Kasumi-1 (cell line): ENCODE measurements at places on chromosomes 5 and 9.

DNA sequence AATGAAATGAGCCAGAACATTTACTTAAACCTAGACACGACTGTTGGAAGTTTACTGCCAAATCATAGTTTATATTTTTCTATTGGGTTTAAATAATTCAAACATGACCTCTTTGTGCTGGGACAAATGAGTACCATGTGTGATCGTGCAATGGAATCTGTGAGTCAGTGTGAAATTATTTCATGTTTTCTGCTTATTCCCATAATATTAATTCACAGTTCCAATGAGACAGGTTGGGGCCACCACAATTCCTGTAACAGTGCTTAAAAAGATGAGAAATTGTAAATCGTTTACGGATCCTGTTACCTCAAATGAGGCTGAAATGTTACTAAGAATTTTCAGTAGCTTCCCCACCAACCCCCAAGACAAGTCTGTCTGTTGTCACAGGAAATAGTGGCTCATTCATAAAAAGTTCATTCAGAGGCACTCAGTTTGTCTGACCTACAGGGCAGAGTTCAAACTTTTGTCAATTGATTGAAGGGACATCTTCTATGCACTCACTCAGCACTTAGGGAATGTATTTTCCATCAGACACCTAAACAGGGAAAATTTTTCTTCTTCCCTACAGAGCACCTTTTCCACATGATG, 563.9 kb upstream of the ADAMTS16 start:
- no peak for DNase-seq

DNA sequence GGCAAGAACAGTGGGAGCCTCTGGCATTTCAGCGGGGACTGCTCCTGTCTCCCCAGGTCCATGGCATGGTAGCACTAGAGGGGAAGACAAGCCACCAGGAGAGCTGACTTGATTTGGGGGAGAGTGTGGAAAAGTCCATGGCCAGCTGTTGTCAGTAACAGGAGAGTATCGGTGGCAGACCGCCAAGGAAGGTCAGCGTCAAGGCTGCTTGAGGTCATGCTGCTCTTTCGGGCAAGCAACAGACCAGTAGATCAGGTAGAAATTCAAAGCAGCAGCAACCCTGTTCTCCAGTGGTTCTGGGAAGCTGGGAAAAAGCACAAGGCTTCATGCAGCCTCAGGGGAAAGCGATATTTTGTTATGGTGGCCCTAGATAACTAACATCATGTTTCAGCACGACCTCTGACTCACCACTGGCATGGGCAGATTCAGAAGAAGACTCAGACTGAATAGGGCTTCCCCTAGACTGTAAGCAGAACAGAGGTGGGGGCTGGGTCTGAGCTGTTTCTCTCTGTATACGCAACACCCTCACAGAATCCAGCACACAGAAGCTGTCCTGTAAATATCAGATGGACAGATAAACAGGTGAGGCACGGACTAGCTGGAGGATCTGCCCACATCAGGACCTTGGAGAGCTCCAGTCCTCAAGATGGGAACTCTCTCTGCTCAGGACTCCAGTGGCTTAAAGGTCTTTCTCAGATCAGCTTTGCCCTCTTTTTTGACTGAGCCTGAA, 35.2 kb upstream of the PLEKHG4B start:
- DNase-seq = peak; percentile 48

DNA sequence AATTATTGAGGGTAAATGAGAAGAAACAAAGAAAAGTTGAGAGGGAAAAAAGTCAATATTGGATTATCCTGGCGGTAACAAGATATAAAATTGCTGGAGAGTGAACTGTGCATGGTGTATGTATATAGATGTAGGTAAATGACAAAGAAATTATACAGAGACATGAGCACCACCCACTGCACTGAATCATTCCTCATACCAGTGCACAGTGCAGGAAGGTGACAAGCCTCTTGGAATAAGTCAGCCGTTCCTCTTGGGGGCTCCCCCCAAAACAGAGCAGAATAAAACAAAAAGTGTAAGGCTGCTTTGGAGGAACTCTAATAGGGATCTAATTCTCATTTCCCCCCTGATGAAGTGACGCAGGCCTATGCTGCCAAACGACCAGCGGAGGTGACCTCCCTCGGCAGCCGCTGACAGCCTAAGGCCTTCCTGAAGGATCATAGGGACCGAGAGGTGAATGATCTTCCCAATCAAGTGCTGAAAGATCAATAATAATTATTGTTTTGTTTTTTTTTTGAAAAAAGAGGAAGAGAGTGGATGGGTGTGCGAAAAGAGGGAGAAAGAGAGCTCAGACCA, 245.0 kb downstream of the PSAT1 start:
- DNase-seq = no peak

GRCh38 chr5:109962882-109963603, 273.3 kb downstream of the MAN2A1 start:
- DNase-seq = no peak

DNA sequence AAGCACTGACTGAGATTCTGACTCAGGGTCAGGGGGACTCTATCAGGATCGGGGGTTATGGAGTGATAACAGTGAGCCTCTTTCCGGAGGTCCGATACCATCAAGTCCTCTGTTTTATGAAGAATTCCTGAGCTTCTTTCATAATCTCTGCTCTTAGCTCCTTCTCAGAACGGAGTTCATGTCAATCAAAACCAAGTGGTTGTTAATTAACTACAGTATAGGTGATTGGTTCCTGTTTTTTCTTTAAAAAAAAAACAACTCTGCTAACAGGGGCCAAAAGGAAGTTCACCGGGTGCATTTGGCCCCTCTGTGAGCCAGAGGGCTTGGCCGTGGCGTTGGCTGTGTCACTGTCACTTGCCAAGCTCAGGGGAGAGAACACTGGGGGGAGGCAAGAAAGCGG, 4.0 kb downstream of the GFI1B start:
- no peak for DNase-seq

- DNase-seq = peak; percentile 73
Measured at GRCh38 chr9:37187713-37188439, 67.5 kb downstream of the ZCCHC7 start.

DNA sequence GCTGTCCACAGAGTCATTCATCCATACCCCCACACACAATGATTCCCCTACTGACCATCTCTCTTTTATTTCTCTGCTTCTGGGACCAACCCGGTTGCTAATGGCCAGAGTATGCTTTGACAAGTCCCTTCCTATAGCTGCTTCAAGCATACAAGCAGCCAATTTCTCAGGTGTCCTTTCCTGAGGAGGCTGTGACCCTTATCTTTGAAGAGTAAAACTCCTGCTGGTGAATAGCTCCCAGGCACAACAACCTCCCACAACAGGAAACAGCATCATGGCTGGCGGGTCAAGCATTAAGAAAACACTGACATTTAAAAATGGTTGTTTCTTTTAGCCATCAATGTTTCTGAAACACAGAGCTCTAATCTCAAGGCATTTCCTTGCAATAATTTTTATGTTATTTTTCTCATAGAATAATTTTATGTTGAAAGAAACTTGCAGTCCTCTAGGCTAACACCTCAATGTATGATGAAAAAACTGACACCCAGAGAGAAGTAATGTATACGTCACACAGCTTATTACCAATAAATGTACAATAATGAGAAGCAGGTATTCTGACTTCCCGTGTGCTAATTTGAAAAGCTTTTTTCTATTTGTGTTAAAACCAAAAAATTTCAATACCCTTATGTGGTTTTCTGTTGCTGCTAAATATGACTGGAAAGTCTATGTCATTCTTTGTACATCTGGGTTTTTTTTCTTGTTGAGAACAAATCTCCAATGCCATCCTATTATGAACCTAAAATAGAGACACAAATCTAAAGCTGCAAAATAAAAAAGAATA, 7.5 kb upstream of the PAM start:
- DNase-seq = no peak

GRCh38 chr5:89545076-89545475, 662.1 kb upstream of the MEF2C start:
- DNase-seq = no peak

DNA sequence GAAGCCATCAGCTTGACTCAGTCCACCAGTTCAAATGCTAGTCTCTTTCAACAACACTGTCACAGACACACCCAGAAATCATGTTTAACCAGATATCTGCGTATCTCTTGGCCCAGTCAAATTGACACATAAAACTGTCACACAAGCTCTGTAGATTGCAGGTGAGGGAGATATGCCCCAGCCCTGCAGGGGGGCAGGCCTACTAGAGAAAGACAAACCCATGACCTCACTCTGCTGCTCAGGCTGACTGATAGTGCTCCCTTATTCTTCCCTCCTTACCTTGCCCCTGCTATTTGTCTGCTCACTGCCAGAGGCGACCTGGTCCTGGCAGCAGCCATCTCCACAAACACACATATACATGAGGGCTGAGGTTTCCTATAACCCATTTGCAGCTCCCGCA, 351.3 kb downstream of the DRD1 start:
- DNase-seq = no peak

GRCh38 chr9:132849185-132849706, 28.8 kb downstream of the AK8 start:
- DNase-seq = no peak

- no peak for DNase-seq
Measured at GRCh38 chr5:72633041-72633445, 125.8 kb upstream of the ZNF366 start.

DNA sequence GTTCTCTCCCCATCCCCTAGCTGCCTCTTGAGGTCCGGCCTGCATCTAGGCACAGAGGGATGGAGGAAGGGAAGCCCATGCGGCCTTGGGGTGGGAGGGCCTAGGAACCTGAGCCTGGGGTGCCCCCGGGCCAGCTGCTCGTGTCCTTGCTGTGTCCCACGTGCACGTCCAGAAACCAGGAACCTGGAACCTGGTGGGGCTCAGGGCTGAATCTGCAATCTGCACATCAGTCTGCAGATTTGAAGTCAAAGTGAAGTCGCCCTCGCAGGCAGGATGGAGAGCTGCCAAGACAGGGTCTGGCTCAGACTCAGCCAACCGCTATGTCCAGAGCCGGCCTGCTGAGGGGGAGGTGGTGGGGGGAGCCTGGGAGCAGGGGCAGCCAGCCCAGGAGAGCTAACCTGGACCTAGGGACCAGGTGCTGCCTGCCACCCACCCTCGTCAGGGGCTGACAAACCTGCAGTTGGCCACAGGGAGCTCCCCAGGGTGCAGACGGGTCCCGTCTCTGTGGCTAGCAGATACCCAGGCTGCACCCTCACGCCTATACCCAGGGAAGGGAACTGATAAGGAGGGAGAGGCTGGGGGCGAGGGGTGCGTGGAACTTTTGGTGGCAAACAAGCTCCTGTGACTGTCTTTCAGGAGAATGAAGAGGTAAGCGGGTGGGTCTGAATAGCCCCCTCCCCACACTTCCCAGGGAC, 103.5 kb upstream of the SIMC1 start:
- DNase-seq = no peak

DNA sequence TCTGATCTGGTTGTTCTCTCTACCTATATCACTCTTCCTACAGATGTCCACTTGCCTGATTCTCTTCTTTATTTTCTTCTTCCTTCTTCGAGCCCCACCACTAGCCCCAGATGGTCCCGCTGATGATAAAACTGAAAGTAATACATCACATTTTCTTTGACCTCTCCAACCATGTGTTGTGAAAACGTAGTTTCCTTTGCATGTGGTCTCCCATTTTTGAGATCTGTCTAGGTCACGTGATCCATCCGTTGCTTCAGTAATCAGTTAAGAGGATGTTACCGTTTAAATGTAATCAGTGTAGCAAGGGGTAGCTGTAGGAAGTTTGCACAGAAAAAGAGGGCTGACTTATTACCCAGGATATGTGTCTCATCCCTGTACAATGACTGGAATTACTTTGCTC, 426.3 kb upstream of the TLE4 start:
- DNase-seq = no peak
